ENCODE measurements at places on chromosomes 2 and 18. TPM values are rescaled to one million over a fixed set of nuclear protein-coding genes. Genes with fewer than 3 reads are reported as not detected.

- no peak for DNase-seq
Measured at GRCh38 chr2:52074130-52074719, 1042.3 kb upstream of the NRXN1 start.

SCYGR5 gene
- total RNA-seq = not detected

GRCh38 chr2:217482056-217482710 is 520.6 kb downstream of the TNS1 start:
- DNase-seq = no peak

FHOD3 gene
- total RNA-seq = 0.53 TPM

DNA sequence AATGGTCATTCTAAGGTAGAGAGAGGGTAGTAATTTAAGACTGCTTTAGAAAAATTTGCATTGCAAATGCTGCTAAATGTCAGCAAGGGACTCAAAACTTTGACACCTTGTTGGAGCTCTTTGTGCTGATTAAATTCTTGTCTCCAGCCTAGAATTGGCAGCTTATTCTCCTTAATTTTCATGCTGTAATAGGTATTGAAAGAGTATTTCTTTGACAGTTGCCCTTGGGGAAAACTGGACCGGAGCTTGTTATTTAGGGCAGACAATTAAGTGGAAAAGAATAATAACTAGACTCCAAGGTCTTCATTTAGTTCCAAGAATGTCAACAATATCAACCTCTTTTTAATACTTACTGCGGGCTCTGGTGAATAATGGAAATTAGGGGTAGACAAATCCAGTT is 264.0 kb downstream of the TPGS2 start:
- DNase-seq = no peak

- no peak for DNase-seq
Measured at GRCh38 chr2:20485612-20486388, 38.9 kb downstream of the RHOB start.

DNA sequence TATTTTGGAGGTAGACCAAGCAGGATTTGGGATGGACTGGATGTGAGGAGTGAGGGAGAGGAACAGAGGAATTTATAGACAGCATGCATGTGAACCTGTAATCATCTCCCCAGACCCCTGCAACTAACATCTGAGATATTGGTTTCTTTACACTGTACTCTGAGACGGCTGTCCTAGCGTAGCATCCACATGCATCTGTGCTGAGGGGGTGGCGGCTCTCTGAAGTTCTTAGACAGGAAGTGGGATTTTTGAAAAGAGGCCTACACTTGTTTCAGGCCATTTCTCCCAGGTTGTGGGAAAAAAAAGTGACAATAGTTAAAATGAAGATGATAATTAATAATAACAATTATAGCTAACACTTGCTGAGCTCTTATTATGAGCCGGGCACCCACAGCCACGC is 150.2 kb upstream of the GATA6 start:
- no peak for DNase-seq

GRCh38 chr2:37190290-37190689 is 1.8 kb upstream of the SULT6B1 start:
- no peak for DNase-seq

NOP58 gene
- total RNA-seq = 173 TPM

DNA sequence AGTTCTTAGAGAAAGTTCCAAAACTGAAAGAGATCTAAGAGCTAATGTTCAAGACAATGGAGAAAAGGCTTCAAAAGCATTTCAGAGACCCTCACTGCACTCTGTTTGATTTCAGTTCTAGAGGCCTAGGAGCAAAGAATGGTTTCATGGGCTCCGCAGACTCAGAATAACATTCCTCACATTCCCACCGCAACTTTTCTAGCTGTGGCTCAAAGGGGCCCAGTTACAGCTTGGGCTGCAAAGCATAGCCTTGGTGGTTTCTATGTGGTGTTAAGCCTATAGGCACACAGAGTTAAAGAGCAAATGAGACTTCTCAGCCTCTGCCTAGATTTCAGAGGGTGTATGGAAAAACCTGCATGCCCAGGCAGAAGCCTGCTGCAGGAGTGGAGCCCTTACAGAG is 73.0 kb downstream of the FSIP2 start:
- DNase-seq = no peak

DNA sequence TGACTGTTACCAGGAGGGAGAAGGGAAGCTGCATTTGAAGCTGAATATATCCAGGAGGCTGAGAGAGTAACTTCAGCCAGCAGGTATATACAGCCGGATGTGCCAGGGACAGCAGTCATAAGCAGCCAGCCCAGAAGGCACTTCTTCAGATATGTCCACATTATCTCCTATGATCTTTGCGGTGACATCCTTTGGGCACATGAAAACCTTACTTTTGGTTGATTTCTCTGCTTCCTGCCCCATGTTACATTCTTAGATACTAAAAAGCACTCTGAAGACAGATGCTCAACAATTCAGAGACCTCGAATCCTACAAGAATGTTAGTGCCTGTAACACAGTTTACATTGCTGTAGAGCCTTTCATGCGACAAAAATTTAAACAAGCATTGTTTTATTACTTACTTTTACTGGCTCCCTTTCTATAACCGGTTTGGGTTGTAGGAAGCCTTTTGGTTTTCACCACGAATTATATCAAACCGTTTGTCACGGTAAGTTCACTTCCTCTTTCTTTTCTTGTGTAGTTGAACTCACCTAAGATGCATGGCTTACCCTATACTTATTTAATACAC is 50.3 kb upstream of the TLK1 start:
- DNase-seq = no peak

ACMSD gene
- not detected for total RNA-seq

DNA sequence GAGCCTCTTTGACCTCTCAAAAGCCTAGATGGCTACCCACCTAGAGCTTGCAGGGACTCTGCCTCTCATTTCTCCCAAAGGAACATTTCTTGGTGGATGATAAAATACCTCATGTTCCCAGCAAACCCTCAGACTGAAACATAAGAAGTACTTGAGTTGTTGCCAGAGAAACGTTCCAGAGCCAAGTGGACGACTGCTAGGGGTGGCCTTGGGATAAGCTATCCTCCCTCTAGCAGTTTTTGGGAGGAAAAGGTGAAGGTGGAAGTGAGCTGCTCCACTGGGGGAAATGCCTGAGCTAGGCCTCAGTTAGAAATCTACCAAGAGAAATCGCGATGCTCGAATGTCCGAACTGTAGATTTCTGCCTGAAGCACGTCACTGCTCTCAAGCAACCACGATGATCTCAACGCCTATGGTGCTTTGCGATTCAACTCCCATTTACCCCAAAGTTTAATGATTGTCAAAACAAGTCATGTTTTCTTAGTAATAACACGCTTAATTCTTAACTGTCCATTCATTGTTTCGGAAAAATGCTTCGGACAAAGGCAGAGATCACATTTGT is 91.5 kb downstream of the CCBE1 start:
- DNase-seq = no peak

POTEJ gene
- not detected for total RNA-seq

LYPD1 gene
- total RNA-seq = 75.9 TPM

GRCh38 chr2:158586491-158586890 is 129.7 kb downstream of the PKP4 start:
- peak; percentile 41 for DNase-seq

DNA sequence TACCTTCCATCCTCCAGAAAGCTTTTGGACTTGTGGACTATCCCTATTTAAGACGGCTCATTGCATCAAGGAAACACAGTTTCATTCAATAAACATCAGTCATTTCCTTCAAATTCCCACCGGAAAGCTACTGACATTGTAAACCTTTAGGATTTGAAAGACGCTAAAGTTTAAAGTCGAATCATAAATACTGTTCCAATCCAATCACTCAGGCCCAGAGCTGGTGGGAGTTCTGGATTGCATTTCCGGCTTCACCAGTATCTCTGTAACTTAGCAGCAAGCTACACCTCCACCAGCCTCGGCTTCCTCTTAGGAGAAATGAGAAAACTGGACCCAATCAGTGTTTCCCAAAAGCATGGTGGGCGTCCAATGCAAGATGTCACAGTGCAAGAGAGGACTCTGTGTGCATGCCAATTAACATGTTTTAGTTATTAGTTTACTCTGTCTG is 1.6 kb downstream of the WDFY1 start:
- DNase-seq = peak; percentile 72

ZNF804A gene
- 8.0 TPM for total RNA-seq

GRCh38 chr2:225893151-225893550 is 493.6 kb downstream of the NYAP2 start:
- DNase-seq = no peak

- no peak for DNase-seq
Measured at GRCh38 chr18:67735506-67735905, 219.0 kb upstream of the DSEL start.

IL1RL2 gene
- not detected for total RNA-seq

- no peak for DNase-seq
Measured at GRCh38 chr2:196333397-196333796, 162.0 kb upstream of the STK17B start.

CLEC4F gene
- not detected for total RNA-seq

DNA sequence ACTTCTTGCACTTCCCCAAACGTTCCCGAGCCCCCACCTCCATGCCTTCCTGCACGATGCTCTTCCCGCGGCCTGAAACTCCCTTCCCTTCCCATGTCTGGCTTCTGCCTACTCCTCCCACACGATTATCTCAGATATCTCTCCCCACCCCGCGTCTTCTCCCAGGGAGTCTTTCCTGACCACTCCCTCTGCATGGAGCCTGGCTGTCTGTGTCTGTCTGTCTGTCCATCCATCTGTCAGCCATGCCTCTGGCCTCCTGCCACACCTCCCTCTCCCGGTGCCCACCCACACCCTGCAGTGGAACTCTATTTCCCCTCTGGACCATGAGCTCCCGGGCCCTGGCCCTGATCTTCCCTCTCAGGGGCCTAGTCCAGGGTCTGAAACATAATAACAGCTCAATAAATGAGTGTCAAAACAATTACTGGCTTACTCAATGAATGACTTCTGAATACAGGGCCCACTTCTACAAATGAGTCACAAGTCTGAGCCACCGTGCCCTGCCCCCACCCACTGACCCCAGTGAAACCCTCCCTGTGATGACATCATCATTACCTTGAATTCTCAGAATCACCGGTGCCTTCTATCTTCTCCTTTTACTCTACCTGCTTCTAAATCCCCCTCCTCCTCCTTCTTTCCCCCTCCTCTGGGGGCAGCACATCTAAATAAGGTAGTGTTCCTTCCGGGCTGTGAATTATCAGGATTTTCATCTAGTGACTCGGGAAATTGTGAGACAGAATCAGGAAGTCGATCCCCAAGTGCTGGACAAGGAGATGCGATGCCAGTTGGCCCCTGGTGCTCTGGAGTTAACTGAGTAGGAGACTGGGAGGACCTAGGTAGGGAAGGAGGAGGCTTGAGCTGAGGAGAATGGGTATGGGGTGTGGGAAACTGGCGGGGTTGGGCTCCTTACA is 46.1 kb upstream of the PLB1 start:
- DNase-seq = peak; percentile 75
